ENCODE measurements at places on chromosomes 2 and 18. TPM values are rescaled to one million over a fixed set of nuclear protein-coding genes. Genes with fewer than 3 reads are reported as not detected.
A peak's percentile ranks its signal among the peaks of the same experiment; 100 is the strongest.

Gene VWA3B
- total RNA-seq = not detected

Gene PCARE
- not detected for total RNA-seq

Gene MC5R
- total RNA-seq = not detected

Gene ESPNL
- total RNA-seq = 0.14 TPM

Gene IL1RL1
- total RNA-seq = 1.3 TPM

Gene ASAP2
- total RNA-seq = 0.97 TPM

Gene COLEC12
- total RNA-seq = not detected

Gene FOSL2
- total RNA-seq = 182 TPM

Gene IKZF2
- 9.1 TPM for total RNA-seq

Gene EXOC6B
- total RNA-seq = 8.5 TPM

Gene SGPP2
- total RNA-seq = 20.8 TPM

Gene ZNF804A
- total RNA-seq = not detected

Gene DSG3
- not detected for total RNA-seq

Gene GCKR
- total RNA-seq = not detected

Gene SIX2
- total RNA-seq = not detected

Gene ADD2
- total RNA-seq = 5.6 TPM

Gene GCA
- total RNA-seq = 30.5 TPM

Gene CFC1
- total RNA-seq = not detected

Gene MAP4K4
- total RNA-seq = 42.1 TPM

Gene HOXD11
- total RNA-seq = not detected

- peak; percentile 15 for DNase-seq
Measured at GRCh38 chr2:127106457-127106990, 430 bp downstream of the BIN1 start.

GRCh38 chr2:15842758-15843666 lies 97.3 kb upstream of the MYCN start:
- no peak for DNase-seq

- DNase-seq = peak; percentile 48
Measured at GRCh38 chr2:64260817-64261216, 116.6 kb upstream of the PELI1 start.

DNA sequence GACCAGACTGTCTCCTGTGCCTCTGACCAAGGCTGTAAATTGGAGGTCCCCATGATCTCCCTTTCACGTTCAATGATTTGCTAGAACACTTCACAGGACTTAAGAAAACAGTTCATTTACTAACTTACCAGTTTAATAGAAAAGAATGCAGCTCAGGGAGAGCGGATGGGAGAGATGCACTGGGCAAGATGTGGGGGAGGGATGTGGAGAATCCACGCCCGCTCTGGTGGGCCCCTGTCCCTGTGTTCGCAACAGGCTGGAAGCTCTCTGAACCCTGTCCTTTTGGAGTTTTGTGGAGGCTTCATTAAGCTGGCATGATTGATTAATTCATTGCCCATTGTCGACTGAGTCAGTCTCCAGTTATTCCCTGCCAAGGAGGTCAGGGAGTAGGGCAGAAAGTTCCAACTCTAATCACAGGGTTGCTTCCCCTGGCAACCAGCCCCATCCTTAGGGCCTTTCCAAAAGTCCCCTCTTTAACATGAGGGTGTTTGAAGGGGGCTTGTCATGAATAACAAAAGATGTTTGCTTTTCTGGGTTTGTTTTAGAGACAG lies 257.1 kb downstream of the ACKR3 start:
- no peak for DNase-seq

DNA sequence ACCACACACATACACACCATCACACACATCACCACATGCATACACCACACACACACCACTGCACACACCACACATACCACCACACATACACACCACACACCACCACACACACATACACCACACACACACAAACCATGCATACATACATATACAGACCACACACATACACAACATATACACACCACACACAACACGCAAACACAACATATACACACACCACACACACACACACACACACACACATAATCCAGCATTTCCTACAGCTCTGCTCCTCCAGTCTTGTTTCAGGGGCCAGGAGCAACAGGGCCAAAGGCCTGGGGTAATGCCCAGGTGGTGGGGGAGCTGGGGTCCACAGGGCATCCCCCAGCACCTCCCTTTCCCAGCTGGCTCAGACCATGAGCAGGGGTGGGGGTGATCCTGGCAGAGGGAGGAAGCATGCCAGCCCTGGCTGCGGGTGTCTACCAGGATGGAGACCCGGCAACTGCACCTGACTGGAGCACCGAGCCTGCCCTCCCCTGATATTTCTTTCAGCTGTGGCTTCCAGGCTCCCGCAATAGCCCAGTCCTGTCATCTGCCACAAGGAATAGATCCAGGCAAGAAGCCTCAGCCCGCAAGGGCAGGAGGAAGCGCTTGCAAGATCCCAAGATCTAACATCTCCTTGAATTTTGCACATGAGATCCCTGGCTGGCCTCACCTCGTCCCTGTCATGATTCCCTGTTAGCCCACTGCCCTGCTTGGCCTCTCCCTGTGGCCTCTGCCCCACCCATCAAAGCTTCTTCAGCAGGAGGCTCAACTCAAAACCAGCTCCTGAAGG lies 196.9 kb downstream of the TNS1 start:
- DNase-seq = no peak

DNA sequence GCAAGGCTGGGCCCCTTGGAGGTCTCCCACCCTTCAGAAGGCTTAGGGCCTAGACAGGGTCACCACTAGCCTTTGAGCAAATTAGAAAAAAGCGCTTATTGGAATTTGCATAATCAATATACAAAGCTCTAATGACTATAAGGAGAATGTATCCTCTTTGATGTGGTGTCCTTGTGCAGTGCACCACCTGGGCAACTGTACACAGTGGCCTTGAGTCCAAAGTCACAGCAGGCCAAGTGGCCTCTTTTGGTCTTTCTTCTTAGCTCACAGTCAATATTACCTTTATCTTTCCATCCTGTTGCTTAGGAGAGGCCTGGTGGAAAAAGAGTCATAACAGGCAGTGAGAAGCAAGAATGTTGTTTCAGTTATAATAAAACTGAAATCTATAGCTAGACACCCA lies 19.7 kb upstream of the ST3GAL5 start:
- no peak for DNase-seq

DNA sequence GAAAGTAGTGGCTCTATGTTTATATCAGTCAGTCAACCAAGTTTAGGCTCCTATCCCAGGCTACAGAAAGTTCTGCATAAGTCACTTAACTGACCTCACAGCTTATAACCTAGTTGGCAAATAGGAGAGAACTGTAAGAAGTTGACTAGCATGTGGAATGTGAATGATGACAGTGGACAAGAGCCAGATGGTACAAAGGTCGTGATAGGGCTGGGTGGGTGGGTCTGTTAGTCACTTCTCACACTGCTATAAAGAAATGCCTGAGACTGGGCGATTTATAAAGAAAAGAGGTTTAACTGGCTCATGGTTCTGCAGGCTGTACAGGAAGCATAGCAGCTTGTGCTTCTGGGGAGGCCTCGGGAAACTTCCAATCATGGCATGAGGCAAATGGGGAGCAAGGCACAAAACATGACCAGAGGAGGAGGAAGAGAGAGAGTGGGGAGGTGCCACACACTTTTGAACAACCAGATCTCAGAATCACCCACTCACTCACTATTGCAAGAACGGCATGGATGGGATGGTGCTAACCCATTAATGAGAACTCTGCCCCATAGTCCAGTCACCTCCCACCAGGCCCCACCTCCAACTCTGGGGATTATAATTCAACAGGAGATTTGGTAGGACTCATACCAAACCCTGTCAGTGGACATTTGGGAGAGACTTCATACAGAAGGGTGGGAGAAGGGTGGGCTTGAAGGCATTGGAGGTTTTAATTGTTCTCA lies 68.8 kb downstream of the LTBP1 start:
- DNase-seq = no peak

GRCh38 chr2:173719471-173719870 lies 245.7 kb downstream of the SP3 start:
- DNase-seq = no peak

GRCh38 chr18:57015451-57015850 lies 131.4 kb upstream of the BOD1L2 start:
- DNase-seq = no peak

GRCh38 chr18:8711736-8712135 lies 6.4 kb downstream of the MTCL1 start:
- DNase-seq = no peak

DNA sequence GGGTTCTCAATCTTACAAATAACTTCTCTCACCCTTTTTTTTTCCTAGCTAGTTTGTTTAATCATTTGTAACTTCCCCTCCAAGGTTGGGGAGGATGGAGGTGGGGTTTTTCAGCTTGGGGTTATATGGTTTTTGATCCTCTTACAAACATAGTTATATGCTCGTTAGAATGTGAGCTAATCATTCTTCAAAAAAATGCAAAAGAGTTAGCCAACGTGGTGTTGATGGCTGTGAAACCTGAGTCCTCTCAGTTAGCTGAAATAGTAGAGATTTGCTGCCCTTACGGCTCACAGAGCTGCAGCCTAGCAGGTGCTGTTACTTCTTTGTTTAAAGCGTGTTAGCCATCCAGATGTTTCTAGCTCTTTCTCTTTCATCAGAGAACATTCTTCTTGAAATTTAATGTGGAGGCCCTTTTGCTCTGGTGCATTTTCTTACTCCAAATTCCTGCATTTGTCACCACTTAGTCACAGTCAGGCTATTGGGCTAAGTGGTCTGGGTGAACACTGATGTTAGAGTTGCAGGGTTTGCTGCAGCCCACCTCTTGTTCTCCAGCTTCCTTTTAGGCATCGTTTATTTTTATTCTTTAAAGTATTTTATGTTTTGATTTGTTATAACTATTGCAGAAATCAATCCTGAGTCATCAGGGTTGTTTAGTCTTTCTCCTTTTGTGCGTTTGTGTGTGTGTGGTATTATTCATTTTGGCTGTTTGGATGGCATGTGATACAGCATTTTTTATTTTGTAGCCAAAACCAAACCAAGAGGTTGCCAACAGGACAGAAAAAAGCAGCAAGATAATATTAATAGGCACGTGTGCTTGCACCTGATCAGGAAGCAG lies 41.1 kb downstream of the LIMS1 start:
- no peak for DNase-seq

GRCh38 chr18:22432657-22433137 lies 15.0 kb upstream of the CTAGE1 start:
- DNase-seq = no peak

GRCh38 chr2:130728007-130728454 lies 839 bp upstream of the GPR148 start:
- DNase-seq = peak; percentile 67

DNA sequence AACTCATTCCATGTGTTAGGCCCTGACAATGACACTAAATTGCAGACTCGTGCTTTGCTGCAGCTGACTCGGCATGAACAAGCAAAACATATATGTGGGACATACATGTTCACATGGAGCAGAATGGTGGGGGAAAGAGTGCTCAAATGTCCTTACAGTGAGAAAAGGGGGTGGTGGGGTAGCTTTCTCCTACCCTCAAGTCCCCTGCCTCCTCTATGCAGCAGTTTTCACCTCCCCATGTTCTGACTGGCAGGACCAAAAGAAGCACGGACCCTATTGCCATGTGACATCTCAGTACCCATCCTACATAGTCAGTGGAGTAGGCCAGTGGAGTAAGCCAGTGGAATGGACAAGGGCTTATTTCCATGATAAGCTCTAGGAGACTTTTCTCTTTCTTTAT lies 259.3 kb downstream of the TTC32 start:
- no peak for DNase-seq

- DNase-seq = no peak
Measured at GRCh38 chr2:56286936-56287335, 103.1 kb downstream of the CCDC85A start.

- no peak for DNase-seq
Measured at GRCh38 chr2:156800781-156801361, 364.7 kb downstream of the GPD2 start.

DNA sequence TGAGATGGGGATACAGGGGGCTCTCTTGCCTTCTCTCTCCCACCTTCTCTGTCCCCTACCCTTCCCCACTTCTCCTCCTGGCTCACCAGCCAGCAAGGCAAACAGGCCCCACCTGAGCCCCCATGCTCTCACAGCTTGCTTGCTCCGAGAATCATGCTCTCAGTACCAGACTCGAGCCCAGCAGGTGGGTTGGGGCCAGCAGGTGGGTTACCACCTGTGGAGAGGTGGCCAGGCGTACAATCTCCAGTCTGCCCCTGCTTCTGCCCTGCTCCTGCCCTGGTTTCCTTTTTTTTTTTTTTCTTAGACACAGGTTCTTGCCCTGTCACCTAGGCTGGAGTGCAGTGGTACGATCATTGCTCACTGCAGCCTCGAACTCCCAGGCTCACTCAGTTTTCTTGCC lies 214.5 kb downstream of the SH3RF3 start:
- no peak for DNase-seq

- DNase-seq = no peak
Measured at GRCh38 chr2:175187378-175187777, 5.9 kb upstream of the ATP5MC3 start.

GRCh38 chr18:25229081-25229480 lies 122.9 kb downstream of the ZNF521 start:
- DNase-seq = no peak

- no peak for DNase-seq
Measured at GRCh38 chr2:86216575-86217555, 17.6 kb downstream of the MRPL35 start.

DNA sequence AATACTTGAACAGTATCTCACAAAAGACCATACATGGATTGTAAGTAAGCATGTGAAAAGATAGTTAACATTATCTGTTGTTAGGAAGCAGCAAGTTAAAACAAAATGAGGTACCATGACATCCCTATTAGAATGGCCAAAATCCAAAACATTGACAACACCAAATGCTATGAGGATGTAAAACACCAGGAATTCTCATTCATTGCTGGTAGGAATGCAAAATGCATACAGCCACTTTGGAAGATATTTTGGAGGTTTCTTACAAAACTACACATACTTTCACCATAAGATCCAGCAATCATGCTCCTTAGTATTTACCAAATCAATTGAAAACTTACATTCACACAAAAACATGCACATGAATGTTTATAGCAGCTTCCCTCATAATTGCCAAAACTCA lies 30.9 kb upstream of the ICOS start:
- no peak for DNase-seq

DNA sequence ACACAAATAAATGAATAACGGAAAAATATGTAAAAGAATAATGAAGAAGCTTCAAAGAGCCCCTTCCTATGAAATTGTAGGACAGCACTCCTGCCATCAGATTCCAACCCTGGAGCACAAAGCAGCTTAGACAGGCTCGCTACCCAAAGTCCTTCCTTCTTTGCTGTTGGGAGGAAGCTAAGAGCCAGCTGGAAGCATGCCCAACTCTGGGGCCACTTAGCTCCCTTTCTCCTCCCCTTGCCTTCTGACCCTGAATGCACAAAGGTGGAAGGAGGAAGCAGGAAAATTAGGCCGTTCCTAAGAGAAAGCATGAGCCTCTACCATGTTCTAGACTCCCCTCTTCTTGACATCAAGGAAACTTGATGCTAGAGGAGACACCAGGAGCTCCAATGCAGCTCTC lies 700.8 kb downstream of the RNF144A start:
- DNase-seq = no peak

DNA sequence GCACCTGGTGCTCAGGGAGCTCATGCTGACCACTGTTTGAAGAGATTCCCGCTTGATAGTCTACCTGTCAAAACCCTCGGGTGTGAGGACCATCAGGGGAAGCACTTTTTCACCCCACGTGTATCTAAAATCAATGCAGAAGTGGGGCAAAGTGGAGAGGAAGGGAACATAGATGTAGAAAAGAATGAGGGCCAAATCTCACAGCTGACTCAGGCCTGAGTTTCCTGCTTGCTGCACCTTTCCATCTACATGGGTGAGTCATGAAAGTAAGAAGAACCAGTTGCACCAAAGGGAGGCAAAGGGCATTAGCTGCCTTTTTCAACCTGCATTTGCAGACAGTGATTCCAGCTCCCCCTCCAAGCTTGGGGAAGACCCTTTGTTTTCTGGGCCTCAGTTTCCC lies 100.2 kb upstream of the MYCN start:
- no peak for DNase-seq

GRCh38 chr2:145685383-145686050 lies 1165.6 kb upstream of the ZEB2 start:
- DNase-seq = no peak

Measured in activated CD4-positive, alpha-beta memory T cell treated with anti-CD3 and anti-CD28 coated beads for 36 hours (primary cell).